Left lung (tissue), 14 donors: ENCODE measurements at places on chromosomes 7 and 10. TPM values are rescaled to one million over a fixed set of nuclear protein-coding genes. Genes with fewer than 3 reads are reported as not detected.

VAX1 gene
- total RNA-seq, result not detected

C10orf105 gene
- total RNA-seq, result 1.0 TPM

MYH16 gene
- total RNA-seq, result not detected

TRIM50 gene
- total RNA-seq, result 0.34 TPM

GCK gene
- total RNA-seq, result 0.50 TPM

ALOX5 gene
- 52.3 TPM for total RNA-seq

NUTM2B gene
- total RNA-seq, result 0.76 TPM

DNA sequence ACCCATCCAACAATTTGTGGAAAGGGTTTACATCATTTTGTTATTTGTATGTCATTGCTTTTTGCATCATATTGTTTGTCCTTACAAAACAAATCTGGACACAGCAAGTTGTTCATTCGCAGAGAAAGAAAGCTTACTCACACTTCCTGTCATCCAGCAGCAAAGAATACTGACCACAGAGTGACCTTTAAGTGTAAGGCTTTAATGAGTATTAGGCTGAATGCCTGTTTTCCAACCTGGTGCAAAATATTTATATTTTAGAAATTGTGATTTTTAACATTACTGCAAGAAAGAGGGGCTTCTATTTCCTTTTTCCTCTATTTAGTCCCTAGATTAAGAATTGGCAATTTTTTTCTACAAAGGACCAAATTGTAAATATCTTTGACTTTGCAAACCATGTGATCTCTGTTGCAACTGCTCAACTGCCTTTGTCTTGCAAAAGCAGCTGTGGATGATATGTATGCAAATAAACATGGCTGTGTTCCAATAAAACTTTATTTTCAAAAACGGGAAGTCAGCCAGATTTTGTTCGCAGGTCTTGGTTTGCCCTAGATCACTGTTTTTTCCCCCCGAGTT is 27.8 kb upstream of the ITGB1 start:
- DNase-seq, result no peak

DNA sequence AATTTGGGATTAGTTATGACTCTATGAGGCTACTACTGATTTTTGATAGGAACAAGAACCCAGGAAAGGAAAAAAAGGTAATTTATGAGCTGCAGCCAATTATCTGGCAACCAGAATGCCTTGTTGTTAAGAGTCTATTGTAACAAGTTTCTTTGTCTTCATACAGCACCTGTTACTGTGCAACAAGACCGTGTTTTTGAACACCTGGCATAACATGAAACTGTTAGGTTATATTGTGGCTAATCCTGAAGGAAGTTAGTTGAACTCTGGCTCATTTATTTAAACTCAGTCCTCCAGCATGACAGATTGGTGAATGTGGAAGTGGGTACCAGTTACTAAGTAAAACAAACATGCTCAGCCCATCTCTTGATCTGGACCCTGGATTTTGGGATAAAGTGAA is 33.0 kb downstream of the RALA start:
- no peak for DNase-seq

- no peak for DNase-seq
Measured at GRCh38 chr10:88660598-88660884, 3.7 kb upstream of the LIPF start.

DNA sequence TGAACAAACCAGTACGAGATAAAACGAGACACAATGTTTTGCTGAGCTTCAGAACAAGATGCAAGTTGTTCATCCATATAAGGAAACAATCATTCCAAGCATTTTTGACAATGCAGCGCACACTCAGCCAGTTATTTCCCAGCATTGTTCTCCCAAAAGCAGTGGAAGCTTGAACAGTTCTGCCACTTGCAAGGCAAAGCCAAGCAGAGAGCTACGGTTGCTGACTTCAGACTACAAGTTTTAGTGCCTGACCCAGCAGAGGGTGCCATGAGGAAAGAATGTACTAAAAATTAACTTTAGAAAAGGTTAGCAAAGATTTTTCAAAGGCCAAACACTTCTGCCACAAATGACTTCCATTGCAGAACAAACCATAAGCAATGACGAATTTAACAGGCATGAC is 152.5 kb downstream of the SLC25A13 start:
- no peak for DNase-seq

GRCh38 chr10:11325817-11326216 is 285.6 kb downstream of the USP6NL start:
- no peak for DNase-seq

DNA sequence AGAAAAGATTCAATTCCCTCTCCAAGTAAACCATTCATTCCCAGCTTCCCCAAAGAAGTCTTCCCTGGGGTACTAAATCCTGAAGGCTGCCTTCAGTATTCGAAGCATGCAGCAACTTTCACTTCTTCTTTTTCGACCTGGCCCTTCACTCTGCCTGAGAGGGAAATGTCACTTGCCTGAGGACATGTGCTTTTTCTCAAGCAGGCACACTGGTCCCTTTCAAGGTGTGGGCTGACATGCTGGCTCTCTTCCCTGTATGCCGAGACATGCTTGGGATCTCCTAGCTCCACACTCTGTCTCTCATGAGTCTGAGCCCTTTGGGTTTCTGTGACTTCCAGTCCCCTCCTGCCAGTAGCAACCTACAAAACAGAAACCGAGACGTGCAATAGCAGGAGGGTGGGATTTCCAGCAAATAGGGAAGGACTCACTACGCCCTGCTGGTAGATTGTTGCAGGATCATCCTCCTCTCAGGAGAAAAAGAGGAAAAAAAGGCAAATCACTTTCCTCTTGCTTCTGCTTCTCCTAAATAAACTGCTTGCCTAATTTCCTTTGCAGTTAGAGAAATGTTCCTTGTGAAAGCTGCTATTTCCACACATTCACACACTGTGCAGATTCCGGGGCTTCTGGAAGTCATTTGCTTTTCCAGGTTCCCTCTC is 33.5 kb downstream of the FIGNL1 start:
- DNase-seq, result no peak

DNA sequence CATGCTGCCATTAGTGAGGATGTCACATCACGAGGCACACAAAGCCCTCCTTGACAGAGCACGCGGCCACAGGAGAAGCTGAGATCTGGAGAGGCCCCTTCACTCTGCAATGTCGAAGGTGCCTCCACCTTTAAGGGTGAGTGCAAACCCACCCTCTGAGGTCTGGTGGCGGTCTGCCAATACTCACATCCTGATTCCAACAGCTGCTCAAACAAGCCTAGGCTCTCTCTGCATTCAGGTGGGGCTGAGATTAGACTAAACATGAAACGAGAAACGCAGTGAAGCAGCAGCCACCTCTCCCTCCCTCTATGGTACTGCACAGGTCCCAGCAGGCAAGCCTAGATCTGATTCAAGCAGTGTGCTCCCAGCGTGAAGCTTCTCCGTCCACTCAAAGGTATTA is 151.8 kb downstream of the TCERG1L start:
- DNase-seq, result no peak
